ENCODE measurements at places on chromosomes 1 and 21. TPM values are rescaled to one million over a fixed set of nuclear protein-coding genes. Genes with fewer than 3 reads are reported as not detected.

RNF186 gene
- total RNA-seq, result 29.3 TPM

NTRK1 gene
- total RNA-seq, result 0.20 TPM

KCTD3 gene
- total RNA-seq, result 22.8 TPM

DNA sequence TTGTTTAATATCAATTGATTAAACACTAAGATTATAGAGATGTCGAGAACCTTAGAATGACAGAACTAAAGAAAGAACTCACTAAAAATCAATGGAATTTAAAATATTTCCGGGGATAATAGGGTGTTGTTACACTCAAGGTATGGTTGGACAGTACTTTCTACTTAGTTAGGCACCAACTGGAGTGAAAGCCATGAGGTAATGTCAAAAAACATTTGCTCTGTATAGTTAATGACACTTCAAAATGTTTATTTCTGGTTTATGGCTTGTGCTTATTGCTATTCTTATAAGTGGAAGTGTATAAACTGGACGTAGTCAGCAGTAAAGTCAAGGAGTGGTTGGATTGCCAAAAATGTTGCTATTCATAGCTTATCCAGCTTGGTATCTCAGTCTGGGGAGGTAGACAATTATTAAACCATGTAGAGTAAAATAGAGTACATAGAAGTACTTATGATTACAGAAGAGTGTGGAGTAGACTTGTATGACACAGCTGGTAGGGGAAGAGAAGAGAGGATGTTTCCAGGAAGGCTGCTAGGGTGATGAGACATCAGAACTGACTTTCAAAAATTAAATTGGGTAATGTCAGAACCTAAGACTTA lies 56.5 kb upstream of the BMP8A start:
- H3K4me1 ChIP-seq, result peaks cover 13% of the 10 kb centered on the region
- no peak overlapping the region for H3K4me3 ChIP-seq

- no peak for DNase-seq
- H3K27me3 ChIP-seq, result no peaks in the 10 kb centered on the region
- H3K36me3 ChIP-seq, result no peaks in the 10 kb centered on the region
- no peaks in the 10 kb centered on the region for H3K4me1 ChIP-seq
- no peak overlapping the region for H3K4me3 ChIP-seq
Observed at GRCh38 chr1:51215169-51215568, 20.9 kb upstream of the RNF11 start.

RSPH1 gene
- 1.8 TPM for total RNA-seq

All from pancreas (tissue), 10 donors.